Heart right ventricle (tissue), 16 donors: ENCODE measurements at places on chromosomes 1 and 21. TPM values are rescaled to one million over a fixed set of nuclear protein-coding genes. Genes with fewer than 3 reads are reported as not detected.

GRCh38 chr1:78520216-78520615 lies 29.4 kb downstream of the PTGFR start:
- no peaks in the 10 kb centered on the region for H3K4me1 ChIP-seq
- H3K4me3 ChIP-seq = no peak overlapping the region
- no peak overlapping the region for H3K27ac ChIP-seq

DNA sequence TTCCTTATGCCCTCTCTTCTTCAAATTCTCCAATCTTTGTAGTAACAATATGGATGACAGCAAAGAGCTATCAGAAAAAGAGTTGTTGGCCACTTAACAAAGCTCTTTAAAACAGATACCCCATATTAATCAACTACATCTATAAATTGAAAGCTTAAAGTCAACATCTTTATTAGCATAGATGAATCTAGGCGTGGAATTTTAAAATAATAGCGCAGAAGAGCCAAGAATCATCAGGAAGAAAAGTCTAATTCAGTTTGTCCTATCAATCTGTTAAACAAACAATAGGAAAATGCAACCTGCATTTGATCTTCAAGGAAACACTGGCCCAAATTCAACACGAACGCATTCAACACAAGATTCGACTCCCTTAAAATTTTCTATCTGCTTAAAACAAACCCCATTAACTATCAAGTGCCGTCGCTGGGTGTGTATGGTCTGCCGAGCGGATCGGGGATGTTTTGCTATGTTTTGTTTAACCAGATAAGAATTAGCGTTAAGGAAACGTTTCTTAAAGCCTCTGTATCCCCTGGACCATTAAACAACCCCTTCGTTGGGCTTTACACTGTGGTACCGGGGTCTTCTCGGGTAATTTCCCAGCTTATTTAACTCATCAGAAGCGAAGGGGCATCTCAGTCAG lies 1.0 kb downstream of the LYST start:
- H3K36me3 ChIP-seq = no peaks in the 10 kb centered on the region
- no peaks in the 10 kb centered on the region for H3K27me3 ChIP-seq
- peak overlapping the region; percentile 90 for H3K4me3 ChIP-seq
- H3K27ac ChIP-seq = peak overlapping the region; percentile 96
- DNase-seq = no peak

DNA sequence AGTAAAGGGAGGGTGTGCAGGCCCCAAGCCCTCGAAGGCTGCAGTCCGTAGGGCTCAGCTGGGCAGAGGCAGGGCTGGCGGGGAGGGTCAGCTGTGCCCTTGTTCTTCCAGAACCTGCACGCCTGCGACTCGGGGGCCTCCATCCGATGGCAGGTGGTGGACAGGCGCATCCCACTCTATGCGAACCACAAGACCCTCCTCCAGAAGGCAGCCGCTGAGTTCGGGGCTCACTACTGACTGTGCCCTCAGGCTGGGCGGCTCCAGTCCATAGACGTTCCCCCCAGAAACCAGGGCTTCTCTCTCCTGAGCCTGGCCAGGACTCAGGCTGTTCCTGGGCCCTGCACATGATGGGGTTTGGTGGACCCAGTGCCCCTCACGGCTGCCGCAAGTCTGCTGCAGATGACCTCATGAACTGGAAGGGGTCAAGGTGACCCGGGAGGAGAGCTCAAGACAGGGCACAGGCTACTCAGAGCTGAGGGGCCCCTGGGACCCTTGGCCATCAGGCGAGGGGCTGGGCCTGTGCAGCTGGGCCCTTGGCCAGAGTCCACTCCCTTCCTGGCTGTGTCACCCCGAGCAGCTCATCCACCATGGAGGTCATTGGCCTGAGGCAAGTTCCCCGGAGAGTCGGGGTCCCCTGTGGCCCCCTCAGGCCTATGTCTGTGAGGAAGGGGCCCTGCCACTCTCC lies 13.6 kb upstream of the LRRC3 start:
- peak; percentile 3 for DNase-seq
- no peak overlapping the region for H3K4me3 ChIP-seq
- no peaks in the 10 kb centered on the region for H3K4me1 ChIP-seq
- H3K27me3 ChIP-seq = no peaks in the 10 kb centered on the region

- H3K36me3 ChIP-seq = no peaks in the 10 kb centered on the region
- no peaks in the 10 kb centered on the region for H3K27me3 ChIP-seq
- no peak overlapping the region for H3K27ac ChIP-seq
- H3K4me1 ChIP-seq = no peaks in the 10 kb centered on the region
- DNase-seq = no peak
Measured at GRCh38 chr1:88357729-88358128, 326.3 kb upstream of the PKN2 start.

GRCh38 chr1:2956576-2956975 lies 64.7 kb upstream of the ACTRT2 start:
- H3K27me3 ChIP-seq = peaks cover 7% of the 10 kb centered on the region
- H3K27ac ChIP-seq = no peak overlapping the region
- no peak overlapping the region for H3K4me3 ChIP-seq

GRCh38 chr1:88678405-88678804 lies 5.7 kb upstream of the PKN2 start:
- no peaks in the 10 kb centered on the region for H3K36me3 ChIP-seq

GRCh38 chr1:171219346-171220080 lies 28.8 kb upstream of the FMO1 start:
- peaks cover 46% of the 10 kb centered on the region for H3K4me1 ChIP-seq
- no peaks in the 10 kb centered on the region for H3K36me3 ChIP-seq
- no peak for DNase-seq
- H3K4me3 ChIP-seq = no peak overlapping the region
- H3K27me3 ChIP-seq = no peaks in the 10 kb centered on the region

GRCh38 chr1:31856140-31856539 lies 40.3 kb upstream of the SPOCD1 start:
- no peaks in the 10 kb centered on the region for H3K4me1 ChIP-seq
- no peak for DNase-seq
- no peaks in the 10 kb centered on the region for H3K27me3 ChIP-seq
- H3K4me3 ChIP-seq = no peak overlapping the region
- H3K27ac ChIP-seq = no peak overlapping the region

DNA sequence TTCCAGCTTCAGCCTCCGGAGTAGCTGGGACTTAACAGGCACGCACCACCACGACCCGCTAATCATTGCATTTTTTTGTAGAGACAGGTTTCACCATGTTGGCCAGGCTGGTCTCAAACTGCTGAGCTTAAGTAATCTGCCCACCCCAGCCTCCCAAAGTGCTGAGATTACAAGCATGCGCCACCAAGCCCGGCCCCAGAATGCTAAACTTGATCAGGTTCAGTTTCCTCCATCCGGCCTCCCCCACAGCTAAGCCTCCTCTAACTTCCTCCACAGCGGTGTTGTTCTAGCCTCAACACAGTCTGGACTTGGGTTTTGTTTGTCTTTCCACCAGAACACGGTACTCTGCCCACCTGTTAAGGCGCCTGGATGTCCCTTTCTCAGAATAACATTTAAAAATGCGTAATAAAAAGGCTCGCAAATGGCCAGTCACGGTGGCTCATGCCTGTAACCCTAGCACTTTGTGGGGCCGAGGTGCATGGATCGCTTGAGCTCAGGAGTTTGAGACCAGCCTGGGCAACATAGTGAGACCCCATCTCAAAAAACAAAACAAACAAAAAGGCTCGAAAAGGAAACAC lies 2.4 kb downstream of the PARP1 start:
- H3K27me3 ChIP-seq = no peaks in the 10 kb centered on the region
- H3K4me1 ChIP-seq = peaks cover 56% of the 10 kb centered on the region
- no peak overlapping the region for H3K27ac ChIP-seq
- DNase-seq = no peak
- no peaks in the 10 kb centered on the region for H3K36me3 ChIP-seq

DNA sequence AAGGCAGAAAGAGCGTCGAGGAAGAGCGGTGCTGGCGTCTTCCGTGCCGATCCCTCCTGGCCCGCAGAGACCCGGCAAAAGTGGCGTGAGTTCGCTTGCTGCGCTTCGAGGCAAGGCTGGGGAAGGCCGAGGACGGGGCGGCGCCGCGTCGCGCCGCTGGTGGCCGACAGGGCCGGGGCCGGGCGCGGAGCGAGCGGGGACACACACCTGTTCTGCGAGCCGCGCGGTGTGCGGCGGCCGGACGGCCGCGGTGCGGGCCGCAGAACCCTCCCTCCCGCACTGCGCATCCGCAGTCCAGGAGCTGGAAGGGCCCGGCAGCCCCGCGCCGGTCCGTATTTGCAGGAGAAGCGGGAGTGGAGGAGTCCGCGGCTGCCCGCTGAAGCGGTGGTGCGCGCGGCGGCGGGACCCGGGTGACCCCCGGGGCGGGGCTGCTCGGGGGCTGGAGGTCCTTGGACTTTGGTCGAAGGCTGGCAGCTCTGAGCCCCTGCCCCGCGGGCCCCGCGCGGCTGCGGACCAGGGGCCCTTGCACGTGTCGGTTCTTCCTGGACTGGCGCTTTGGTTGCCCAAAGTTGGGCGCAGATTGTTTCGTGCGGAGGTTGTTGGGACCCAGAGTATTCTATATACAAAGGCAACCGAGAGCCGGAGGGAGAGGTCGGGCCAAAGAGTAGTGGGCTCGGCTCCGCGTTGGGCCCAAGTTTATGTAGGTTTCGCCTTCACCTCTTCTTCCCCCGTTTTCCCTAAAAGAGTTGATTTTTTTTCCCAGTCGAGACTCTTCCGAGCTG lies 2.6 kb downstream of the RNF220 start:
- H3K27me3 ChIP-seq = peaks cover 96% of the 10 kb centered on the region
- H3K36me3 ChIP-seq = no peaks in the 10 kb centered on the region
- H3K4me3 ChIP-seq = peak overlapping the region; percentile 40
- H3K27ac ChIP-seq = no peak overlapping the region
- no peak for DNase-seq
- H3K4me1 ChIP-seq = peaks cover 7% of the 10 kb centered on the region

- H3K4me3 ChIP-seq = no peak overlapping the region
- no peaks in the 10 kb centered on the region for H3K27me3 ChIP-seq
- DNase-seq = no peak
- H3K36me3 ChIP-seq = no peaks in the 10 kb centered on the region
- H3K27ac ChIP-seq = no peak overlapping the region
- no peaks in the 10 kb centered on the region for H3K4me1 ChIP-seq
Measured at GRCh38 chr1:57674801-57675200, 250.9 kb upstream of the DAB1 start.

DNA sequence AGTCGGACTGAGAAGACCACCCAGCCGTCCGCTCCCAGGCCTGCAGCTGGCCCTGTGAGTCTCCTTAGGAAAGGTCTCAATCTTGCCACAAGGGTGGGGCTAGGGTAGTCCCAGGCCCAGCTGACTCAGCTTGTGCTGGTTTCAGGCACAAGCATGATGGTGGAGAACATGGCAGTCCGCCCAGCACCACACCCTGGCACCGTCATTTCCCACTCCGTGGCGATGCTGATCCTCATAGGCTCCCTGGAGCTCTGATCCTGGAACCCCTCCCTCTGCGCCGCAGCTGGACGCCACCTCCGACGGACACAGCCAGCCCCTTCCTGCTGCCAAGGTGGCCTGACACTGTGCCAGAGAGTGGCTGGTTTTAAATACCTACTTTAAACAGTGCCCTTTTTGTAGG lies 10.7 kb downstream of the TMEM81 start:
- no peak for DNase-seq
- no peak overlapping the region for H3K4me3 ChIP-seq
- H3K36me3 ChIP-seq = no peaks in the 10 kb centered on the region
- H3K27ac ChIP-seq = no peak overlapping the region

GRCh38 chr1:7116001-7116400 lies 330.7 kb downstream of the CAMTA1 start:
- no peak overlapping the region for H3K4me3 ChIP-seq
- H3K27me3 ChIP-seq = no peaks in the 10 kb centered on the region

- H3K4me1 ChIP-seq = no peaks in the 10 kb centered on the region
- no peak overlapping the region for H3K27ac ChIP-seq
Measured at GRCh38 chr1:95984798-95985374, 736.7 kb upstream of the PTBP2 start.

DNA sequence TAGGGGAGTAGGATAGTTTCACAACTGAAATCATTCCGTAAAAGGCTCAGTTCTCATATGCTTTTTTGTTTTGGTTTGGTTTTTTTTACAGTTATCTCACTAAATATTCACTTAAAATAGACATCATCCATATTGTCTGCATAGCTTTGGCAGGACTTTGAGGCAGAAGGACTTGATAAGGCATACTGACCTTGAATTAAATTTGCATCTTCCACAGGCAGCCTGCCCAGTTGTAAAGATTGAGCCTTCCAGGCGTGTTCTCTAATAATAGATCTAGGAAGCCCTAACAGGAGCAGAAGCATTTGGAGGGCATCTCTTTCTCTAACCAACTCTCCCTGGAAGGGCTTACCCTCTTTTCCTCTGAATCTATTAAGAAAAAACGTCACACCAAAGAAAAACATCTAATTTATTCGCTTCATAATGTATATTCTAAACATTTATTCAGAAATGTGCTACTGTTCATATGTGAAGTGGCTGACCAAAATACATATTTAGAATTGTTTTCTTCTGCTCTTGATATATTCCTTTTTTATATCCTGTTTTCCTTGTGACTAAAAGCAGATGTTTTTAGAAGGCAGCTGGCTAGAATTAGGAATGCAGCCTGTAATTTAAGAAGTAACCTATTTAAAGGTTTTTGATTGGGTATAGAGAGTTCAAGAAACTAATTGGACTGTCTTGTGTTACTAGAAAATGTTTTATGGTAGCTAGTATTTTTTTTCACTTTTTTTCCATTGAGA lies 20.2 kb downstream of the DESI2 start:
- no peak for DNase-seq
- H3K4me1 ChIP-seq = peaks cover 45% of the 10 kb centered on the region
- H3K36me3 ChIP-seq = no peaks in the 10 kb centered on the region
- no peaks in the 10 kb centered on the region for H3K27me3 ChIP-seq
- H3K4me3 ChIP-seq = no peak overlapping the region

DNA sequence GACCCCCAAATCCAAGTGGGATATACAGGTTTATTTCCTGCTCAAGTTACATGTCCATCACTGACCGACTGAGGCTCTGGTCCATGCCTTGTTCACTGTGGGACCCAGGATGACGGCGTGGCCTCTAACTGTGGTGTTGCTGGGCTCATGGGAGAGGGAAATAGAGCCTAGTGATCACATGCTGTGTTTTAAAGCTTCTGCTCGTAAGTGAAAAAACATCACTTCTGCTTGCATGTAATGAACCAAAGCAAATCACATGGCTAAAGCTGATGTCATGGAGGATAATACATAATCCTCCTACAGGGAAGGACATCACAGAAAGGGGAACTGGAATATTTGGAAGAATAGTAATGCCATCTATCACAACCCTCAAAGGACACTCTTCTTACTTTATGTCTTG lies 107.6 kb downstream of the FASLG start:
- no peaks in the 10 kb centered on the region for H3K27me3 ChIP-seq
- no peaks in the 10 kb centered on the region for H3K36me3 ChIP-seq
- H3K4me1 ChIP-seq = no peaks in the 10 kb centered on the region
- no peak overlapping the region for H3K4me3 ChIP-seq
- H3K27ac ChIP-seq = no peak overlapping the region

DNA sequence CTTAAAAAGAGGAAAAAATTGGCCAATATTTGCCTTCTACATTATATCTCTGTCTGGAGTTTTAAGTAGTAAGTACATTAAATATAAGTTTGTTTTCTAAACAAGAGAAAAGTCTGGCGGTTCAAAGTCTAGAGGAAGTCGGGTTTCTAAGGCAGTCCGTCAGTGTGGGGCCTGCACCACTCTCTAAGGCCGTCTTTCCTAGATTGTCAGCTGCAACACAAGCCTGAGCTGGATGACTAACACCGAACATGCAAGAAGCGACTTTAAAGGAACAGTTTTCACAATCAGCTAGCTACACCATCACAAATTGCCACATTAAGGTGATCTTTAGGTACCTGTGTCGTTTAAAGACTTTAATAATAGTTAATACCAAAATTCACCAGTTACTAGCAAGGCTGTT lies 19.6 kb downstream of the CCSAP start:
- no peaks in the 10 kb centered on the region for H3K4me1 ChIP-seq
- no peak for DNase-seq
- H3K36me3 ChIP-seq = no peaks in the 10 kb centered on the region
- H3K27me3 ChIP-seq = no peaks in the 10 kb centered on the region

Gene SPSB1
- total RNA-seq = 5.5 TPM

Gene ANKRD34A
- 0.66 TPM for total RNA-seq

Gene OR2T2
- not detected for total RNA-seq

Gene CCDC30
- total RNA-seq = 1.3 TPM

Gene ZNF670
- total RNA-seq = 1.6 TPM
